ENCODE measurements at places on chromosomes 1 and 21. TPM values are rescaled to one million over a fixed set of nuclear protein-coding genes. Genes with fewer than 3 reads are reported as not detected.

Gene VWA1
- polyA plus RNA-seq, result 0.88 TPM

Gene UTS2
- 2.4 TPM for polyA plus RNA-seq

Gene GIPC2
- polyA plus RNA-seq, result 0.72 TPM

Gene OR6Y1
- polyA plus RNA-seq, result not detected

Gene PIK3C2B
- 28.7 TPM for polyA plus RNA-seq

Gene TP73
- not detected for polyA plus RNA-seq

Gene UBE2Q1
- polyA plus RNA-seq, result 61.1 TPM

Gene RPE65
- polyA plus RNA-seq, result not detected

Gene AADACL4
- polyA plus RNA-seq, result not detected

Gene ABCA4
- polyA plus RNA-seq, result not detected

Gene LRRC38
- polyA plus RNA-seq, result not detected

Gene HSD11B1
- polyA plus RNA-seq, result not detected

Gene EVA1C
- 2.1 TPM for polyA plus RNA-seq

Gene GABPB2
- 4.1 TPM for polyA plus RNA-seq

Gene PCSK9
- polyA plus RNA-seq, result not detected

Gene ZBTB8A
- 6.9 TPM for polyA plus RNA-seq

Gene HCN3
- polyA plus RNA-seq, result 53.4 TPM

All from neural cell (in vitro differentiated cells).